Aorta (tissue), 5 donors: ENCODE measurements at places on chromosomes 1 and 21. TPM values are rescaled to one million over a fixed set of nuclear protein-coding genes. Genes with fewer than 3 reads are reported as not detected.

GRCh38 chr21:16468184-16468583, 738.4 kb downstream of the USP25 start:
- no peak for DNase-seq

GRCh38 chr1:178806665-178807300, 64.1 kb downstream of the ANGPTL1 start:
- no peak for DNase-seq

Gene SYPL2
- 5.9 TPM for total RNA-seq

Gene KCNQ4
- 8.7 TPM for total RNA-seq

DNA sequence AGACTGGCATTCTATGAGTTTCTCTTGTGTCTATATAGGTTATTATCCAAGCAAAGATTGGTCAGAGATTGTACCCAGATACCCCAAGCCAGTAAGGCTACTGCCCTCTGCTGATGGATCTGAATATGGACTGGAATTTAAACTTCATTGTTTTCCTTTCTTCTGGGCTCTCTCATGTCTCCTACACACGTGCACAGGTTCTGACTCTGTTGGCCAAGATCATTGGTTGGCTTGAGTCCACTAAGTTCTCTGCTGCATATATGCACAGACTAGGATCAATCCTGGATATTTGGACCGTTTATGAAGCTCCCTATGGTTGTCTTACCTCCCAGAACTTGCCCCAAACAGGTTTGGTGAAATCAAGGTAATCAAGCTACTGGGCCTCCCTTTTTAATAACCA, 69.7 kb downstream of the CC2D1B start:
- no peak for DNase-seq

Gene HAO2
- total RNA-seq = not detected

DNA sequence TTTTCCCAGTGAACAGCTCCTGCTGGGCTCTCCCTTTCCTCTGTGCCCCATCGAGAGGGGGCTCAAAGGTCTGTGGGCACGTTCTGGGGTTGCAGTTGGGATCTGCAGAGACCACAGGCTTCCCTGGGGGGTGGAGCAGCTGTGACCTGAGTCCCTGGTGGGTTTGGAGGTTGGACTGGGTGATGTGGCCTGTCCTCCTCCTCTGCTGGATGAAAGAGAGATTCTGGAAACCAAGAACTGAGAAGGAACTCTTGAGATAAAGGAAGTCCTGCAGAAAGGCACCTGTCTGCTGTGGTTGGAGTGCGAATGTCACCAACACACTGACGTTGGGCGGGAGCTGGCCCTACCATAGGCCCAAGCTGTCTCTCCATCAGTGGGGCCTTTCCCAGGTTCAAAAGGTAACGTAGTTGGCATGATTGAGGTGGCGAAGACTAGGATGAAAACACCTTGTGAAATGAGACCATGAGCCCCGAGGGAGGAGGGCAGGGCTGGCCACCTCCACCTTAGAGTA, 35.8 kb upstream of the ETV3 start:
- DNase-seq = no peak

DNA sequence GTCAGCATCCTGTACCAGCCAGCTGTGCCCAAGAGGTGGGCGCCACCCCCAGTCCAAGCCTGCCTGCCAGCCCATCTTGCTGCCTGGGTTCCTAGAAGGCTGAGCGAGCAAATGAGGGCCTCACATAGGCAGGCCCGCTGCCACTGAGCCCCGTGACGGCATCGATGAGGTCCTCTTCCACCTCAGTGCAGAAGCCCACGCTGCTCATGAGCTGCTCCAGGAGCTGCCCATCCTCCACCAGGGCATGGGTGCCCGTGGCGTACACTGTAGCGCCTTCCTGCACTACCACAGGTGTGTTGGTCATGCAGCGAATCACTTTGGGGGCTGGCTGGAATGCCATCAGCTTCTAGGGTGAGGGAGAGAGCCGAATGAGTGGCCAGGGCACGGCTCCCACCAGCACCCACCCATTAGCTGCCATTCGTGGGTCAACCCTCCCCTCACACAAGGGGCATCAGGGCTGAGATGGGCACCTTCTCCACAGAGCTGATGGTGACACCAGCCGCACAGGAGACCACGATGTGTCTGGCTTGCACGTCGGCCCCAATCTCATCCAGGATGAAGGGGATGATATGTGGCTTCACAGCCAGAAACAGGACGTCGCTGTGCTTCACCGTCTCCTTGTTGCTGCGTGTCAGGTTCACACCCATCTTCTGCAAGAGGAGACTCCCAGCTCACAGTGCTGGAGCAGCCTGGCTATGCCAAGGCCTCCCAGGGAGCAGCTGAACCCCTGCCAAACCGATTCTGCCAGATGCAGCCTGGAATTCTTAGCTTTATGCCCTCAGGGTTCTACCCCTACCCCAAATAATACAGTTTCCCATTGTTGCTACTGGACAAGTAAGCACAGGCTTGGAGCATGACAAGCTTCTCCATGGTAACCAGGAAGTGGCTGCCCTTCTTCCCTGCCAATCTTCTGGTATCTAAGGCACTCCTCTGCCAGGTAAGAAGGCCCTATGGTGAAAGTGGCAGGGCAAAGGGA, 2.0 kb downstream of the PYCR2 start:
- DNase-seq = peak; percentile 36
